T-helper 17 cell (primary cell): ENCODE measurements at places on chromosomes 6 and 20. TPM values are rescaled to one million over a fixed set of nuclear protein-coding genes. Genes with fewer than 3 reads are reported as not detected.

GPX5 gene
- not detected for total RNA-seq

ADAM33 gene
- total RNA-seq: not detected

CCN5 gene
- not detected for total RNA-seq

TFAP2D gene
- not detected for total RNA-seq

HLA-DMA gene
- 23.4 TPM for total RNA-seq
